ENCODE measurements at places on chromosomes 13 and 19.

DNA sequence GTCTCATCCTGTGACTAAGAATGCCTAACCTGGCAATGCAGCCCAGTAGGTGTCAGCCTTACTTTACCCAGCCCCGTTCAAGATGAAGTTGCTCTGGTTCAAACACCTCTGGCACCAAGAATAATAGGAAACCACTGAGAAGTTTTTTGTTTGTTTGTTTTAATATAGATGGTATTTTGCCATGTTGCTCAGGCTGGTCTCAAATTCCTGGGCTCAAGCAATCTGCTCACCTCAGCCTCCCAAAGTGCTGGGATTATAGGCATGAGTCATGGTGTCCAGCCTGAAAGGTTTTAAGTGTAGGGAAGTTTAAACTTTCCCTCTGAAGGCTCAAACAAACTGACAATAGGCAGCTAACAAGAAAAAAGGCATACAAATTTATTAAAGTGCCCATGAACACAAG lies 51.2 kb upstream of the ABCC4 start:
- no peak for DNase-seq

- DNase-seq: no peak
Observed at GRCh38 chr13:31074756-31075155, 86.9 kb downstream of the HSPH1 start.

GRCh38 chr13:29946093-29946492 lies 95.7 kb upstream of the UBL3 start:
- DNase-seq: no peak

DNA sequence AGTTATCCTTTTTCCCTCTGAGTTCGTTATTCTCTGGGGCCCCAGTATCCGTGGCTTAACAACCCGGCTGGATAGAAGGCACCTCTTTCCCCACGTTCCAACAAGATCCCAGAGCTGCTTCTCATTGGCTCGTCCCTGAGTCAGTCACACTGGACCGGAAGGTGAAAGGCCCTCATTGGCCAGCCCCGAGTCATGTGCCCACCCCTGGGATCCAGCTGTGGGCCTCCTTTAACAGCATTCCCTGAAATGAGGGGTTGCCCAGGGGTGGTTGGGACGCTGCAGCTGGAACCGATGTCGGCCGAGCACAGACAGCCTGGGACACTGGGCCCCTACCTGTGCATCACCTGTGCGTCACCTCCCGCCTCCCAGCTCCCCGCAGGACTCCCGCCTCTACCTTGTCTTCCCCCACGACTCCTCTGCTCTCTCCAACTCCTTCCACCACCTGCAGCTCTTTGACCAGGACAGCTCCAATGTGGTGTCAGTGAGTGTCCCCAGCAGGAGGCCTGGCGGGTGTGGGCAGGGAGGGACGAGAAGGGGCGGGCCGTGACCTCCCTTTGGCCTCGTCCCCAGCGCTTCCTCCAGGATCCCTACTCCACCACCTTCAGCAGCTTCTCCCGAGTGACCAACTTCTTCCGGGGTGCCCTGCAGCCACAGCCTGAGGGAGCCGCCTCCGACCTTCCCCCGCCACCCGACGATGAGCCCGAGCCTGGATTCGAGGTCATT lies 4.3 kb downstream of the TBC1D17 start:
- DNase-seq: no peak

DNA sequence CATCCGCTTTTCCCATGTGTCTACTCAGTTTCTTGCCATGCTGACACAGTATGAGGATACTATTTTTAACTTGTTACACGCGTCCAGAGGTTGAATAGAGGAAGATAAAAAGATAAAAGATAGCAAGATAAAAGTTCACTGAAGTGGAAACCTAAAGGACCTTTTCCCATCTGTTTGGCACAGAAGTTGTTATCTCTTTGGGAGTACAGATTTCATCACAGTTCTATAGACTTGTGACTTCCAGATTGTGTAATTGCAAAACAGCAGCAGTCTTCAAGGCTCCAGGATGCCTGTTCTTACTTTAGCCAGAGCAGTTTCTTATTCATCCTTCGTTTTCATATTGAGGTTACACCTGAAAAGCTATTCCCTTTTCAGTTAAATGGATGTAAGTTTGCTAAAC lies 369.2 kb downstream of the GPC5 start:
- no peak for DNase-seq

DNA sequence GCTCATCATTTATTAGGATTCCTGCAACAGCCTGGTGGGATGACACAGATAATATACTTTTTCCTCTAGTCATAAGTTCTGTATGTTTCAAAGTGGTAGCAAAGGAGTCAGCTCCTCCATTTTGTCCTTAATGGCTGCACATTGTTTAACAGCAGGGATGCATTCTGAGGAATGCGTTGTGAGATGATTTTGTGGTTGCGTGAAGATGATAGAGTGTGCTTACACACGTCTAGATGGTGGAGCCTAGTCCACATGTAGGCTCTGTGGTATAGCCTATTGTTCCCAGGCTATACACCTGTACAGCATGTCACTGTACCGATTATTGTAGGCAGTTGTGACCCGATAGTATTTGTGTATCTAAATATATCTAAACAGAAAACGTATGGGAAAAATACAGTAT lies 4.6 kb downstream of the SMARCA4 start:
- no peak for DNase-seq

- DNase-seq: no peak
Observed at GRCh38 chr19:1038978-1039645, 795 bp upstream of the ABCA7 start.

GRCh38 chr13:101757446-101758039 lies 305.1 kb downstream of the ITGBL1 start:
- DNase-seq: peak; percentile 50

DNA sequence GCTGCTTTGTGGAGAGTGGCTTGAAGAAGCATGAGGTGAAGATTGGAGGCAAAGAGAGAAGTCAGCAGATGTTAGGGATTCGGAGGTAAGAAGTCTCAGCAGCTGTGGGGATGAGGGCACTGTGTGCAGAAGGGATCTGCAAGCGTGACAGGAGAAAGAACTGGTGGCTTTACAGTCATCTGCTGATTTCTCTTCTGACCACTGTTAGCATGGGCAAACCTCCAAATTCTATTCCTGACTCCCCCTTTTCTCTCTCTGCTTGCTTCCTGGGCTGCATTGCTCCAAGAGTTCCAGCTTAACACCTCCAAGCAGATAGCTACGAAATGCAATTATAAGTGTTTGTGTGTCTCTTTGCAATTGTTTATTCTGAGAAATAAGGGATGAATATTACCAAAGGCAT lies 159.6 kb downstream of the GGACT start:
- no peak for DNase-seq

GRCh38 chr13:39612023-39612637 lies 9.1 kb upstream of the LHFPL6 start:
- peak; percentile 65 for DNase-seq

DNA sequence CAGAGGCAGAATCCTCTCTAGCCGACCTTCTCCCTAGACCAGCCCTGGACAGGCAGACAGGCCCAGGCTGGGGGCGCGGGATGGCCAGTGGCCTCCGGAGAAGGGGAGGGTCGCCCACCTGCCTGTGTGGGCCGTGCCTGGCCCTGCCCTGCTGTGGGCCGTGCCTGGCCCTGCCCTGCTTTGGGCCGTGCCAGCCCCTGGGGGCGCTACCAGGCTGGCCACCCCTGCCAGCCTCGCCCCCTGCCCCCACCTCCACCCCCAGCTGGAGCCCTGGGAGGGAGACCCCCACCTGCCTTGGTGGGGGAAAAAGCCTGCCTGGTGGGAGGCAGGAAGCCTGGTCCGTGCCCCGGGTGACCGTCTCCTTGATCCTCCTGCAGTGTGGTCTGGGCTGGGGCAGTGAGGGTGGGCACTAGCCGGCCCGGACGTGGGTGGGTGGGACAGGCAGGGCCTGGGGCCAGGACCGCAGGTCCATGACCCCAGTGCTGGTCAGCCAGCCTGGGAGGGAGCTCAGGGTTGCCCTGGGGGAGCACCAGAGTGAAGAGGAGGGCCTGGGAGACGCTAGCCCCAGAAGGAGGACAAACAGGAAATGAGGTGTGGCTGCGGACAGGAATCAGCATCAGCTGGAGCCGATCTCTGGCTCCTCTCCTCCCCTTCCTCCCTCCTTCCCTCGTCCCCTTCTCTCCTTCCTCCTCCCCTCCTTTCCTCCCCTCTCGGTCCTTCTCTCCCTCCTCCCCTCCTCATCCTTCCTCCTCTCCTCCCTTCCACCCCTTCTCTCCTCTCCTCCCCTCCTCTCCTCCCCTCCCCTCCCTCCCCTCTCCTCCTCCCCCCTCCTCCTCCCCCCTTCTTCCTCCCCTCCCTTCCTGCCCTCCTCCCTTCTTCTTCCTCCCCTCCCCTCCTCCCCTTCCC lies 5.1 kb upstream of the MKNK2 start:
- peak; percentile 62 for DNase-seq

DNA sequence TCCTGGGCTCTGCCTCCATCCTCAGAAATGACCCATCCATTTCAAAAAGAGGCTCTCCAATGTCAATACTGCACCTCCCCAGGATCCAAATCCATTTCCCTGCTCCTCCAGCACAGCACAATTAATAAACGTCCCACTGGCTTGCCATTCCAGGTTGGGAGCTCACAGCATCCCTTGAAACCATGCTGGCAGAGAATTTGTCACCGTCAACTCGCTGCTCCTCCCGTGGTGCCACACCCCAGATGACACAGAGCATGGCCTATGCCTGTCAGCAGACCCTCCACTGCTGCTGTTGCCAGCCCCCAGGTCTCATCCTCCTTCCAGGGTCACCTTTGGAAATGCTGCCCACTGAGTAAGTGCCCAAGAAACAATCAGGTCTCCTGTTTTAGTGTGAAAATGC lies 53.0 kb upstream of the UQCRFS1 start:
- DNase-seq: no peak

DNA sequence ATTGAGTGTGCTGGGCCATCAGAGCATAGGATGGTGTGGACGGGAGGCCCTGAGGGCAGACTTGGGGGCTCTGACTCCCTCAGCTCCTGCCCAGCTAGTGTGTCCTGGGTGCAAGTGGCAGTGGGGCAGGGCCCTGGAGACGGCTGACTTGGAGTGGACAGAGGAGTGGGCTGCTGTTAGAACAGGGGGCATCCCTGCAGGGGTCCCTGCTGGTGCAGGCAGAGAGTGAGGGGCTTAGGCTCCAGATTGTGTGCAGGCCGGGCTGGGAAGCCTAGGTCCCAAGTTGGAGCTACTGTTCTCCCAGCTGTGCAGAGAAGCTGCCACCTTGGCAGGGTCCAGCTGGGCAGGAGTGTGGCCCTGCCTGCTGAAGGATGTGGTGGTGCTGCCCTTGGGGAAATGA lies 8.6 kb downstream of the KCTD15 start:
- DNase-seq: no peak
